ENCODE measurements at places on chromosomes 7 and 10.

GRCh38 chr10:124107072-124107471 lies 13.7 kb upstream of the CHST15 start:
- no peak for DNase-seq

- no peak for DNase-seq
Observed at GRCh38 chr7:87498893-87499292, 23.4 kb upstream of the ABCB4 start.

DNA sequence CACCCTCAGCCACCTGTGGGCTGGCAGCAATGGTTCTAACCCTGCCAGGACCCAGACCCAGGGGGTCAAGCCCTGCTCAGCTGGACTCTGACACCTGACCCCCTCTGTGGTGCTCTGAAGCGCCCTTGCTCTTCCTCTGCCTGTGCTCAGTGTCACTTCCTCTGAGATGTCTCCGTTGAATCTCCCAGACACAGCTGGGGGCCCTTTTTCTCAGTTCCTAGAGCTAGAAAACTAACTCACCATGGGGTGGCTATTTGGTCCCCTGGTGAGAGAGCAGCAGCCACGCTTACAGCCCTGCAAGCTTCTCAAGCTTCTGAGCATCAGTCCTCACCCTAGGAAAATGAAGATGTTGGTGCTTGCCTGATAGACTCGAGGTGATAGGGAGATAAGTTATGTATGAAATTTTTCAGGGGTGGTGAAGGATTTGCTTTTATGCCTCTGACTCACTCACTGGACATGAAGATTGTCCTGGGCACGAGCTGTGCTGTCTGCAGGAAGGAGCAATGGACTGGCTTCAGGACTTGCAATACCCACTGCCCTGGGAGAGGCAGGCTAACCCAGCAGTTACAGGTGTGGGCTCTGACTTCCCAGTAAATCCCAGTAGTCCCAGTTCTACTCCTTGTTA lies 29.6 kb downstream of the COL13A1 start:
- peak; percentile 16 for DNase-seq

GRCh38 chr7:50152486-50152885 lies 59.4 kb upstream of the ZPBP start:
- DNase-seq = no peak

GRCh38 chr7:18352339-18353255 lies 143.0 kb upstream of the HDAC9 start:
- peak; percentile 71 for DNase-seq

GRCh38 chr10:128914681-128915080 lies 552.4 kb upstream of the MGMT start:
- DNase-seq = no peak

- no peak for DNase-seq
Observed at GRCh38 chr10:123348691-123349572, 194.7 kb downstream of the BUB3 start.

- no peak for DNase-seq
Observed at GRCh38 chr7:113000316-113001020, 86.2 kb downstream of the GPR85 start.

DNA sequence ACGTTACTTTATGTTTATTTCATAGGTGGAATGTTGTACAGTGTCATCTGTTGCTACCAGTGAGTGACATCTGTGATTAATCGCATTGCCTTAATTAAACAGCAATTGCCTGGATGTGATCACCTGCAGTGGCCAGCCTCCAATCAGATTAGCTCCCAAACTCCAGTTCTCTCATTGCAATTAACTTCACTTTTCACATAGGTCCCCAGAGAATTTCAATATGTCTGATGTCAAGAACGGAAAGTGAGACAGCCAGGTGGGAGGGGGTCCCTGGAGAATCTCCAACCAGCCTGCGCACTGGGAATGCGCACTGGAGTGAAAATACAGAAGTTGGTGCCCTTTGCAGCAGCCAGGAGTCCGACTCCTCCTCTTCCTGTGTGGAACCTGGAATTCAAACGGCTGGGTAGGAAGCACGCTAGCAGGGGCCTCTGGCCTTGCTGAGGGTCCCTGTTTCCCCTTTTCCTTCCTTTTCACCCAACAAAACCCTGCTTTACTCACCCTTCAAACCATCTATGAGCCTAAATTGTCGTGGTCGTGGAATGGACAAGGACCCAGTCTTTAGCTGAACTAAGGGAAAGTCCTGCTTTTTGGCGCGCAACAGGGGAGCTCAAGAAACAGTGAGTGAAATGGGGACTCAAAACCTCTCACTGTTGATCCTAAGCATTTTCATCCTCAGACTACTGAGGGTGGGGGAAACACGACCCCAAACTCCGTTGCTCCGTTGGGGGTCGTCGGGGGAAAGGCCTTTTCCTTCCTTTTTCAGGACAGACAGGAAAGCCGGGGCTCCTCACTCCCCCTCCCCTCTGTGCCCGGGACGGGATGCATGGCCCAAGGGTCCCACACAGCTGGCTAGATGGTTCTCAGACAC lies 1355.5 kb upstream of the LRRTM3 start:
- DNase-seq = peak; percentile 49

- DNase-seq = no peak
Observed at GRCh38 chr7:137476937-137477336, 133.4 kb upstream of the PTN start.

DNA sequence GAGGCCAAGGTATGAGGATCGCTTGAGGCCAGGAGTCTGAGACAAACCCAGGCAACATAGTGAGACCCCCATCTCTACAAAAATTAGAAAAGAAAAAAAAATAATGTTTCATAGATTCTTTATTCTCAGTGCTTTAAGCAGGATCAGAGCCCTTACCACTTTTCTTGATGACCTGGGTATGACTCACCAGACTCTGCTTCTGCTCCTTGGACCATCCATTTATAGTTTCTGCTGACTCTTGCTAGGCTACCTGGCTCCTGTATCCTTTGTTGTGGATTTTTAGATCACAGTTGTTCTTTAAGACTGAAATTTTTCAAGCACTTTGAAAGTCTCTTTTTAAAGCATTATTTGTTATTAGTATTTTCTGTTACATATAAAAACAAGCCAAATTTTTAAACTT lies 411.1 kb downstream of the GFRA1 start:
- DNase-seq = peak; percentile 74

DNA sequence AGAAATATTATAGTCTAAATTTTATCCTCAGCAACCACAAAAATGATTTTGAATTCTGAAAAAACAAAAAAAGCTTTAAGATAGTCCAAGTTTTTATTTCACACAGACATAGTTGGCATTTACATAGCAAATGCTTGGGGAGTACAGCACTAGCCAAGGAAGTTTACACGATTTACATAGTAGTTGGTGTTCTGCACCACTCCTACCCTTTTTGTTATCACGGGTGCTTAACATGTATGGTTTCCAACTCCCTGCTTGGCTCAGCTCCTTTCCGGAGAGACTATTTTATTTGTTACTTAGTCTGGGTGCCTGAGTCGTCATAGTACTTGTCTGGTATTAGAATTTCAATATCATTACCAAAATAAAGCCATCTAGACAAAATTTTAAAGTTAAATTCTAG lies 8.8 kb upstream of the GHRHR start:
- no peak for DNase-seq

- DNase-seq = no peak
Observed at GRCh38 chr10:131145756-131146155, 165.8 kb downstream of the TCERG1L start.

DNA sequence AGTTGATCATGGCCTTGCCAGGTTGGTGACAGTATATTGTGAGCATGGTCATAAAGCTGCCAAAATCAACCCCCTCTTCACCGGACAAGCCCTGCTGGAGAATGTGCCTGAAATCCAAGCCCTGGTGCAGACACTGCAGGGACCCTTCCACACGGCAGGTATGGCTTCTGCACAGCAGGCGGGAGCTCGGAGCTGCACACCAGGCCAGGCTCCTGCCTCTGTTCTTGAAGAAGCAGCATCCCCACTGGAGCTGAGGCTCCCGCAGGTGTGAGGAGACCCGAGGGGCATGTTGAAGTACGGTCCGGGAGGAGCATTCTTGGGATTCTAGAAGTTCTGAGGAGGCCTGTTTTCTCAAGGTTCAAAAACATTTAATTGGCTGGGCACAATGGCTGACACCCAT lies 12.7 kb downstream of the DHTKD1 start:
- DNase-seq = no peak

DNA sequence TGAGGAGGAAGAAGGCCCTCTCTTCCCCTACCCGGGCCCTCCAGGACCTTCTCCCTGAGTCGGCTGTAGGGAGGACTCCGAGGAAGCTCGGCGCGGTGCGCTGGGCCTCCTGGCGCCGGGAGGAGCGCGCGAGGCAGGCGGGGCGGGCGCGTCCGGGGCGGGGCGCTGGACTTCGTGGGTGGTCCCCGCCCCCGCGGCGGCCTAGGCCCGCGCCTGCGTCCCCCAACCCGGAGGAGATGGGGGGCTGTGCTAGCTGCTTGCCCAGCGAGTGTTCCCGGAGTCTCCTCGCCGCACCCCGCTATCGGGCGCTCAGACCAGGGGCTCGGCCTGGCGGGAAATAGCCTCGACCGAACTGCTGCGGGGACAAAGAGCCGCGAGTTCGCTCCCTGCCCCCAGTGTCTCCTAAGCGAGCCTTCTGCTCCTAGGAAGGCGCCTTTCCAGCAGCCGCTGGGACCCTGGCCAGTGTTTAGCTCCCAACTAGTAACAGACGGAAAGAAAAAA lies 19.2 kb upstream of the SMO start:
- DNase-seq = no peak

DNA sequence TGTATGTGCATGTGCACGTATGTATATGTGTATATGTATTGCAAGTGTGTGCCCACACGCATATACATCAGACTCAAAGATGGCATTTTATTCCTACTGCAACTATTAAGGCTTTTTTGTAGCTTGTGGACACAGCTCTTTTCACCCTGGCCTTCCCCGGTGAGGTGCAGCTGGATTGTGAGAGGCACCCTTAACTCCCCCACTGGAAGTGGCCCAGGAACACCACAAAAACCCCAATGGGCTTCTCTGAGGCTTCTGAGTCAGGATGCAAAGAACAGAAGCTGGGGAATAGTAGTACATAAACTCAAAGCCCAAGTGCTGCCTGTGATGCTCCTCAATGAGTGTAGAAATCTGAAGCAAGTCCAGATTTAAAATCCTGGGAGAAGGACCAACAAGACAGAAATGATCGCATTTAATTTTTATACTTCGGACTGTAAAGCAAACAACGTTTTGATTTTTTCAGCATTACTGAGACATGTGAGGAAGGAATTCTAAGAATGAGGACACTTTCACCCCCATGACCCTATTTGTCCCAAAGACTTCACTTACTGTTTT lies 369.2 kb upstream of the MGMT start:
- no peak for DNase-seq

- no peak for DNase-seq
Observed at GRCh38 chr10:78904196-78904595, 164.6 kb upstream of the ZMIZ1 start.

- DNase-seq = peak; percentile 42
Observed at GRCh38 chr10:97759158-97759887, 12.5 kb downstream of the SFRP5 start.

GRCh38 chr7:3210531-3210930 lies 90.5 kb upstream of the SDK1 start:
- no peak for DNase-seq

DNA sequence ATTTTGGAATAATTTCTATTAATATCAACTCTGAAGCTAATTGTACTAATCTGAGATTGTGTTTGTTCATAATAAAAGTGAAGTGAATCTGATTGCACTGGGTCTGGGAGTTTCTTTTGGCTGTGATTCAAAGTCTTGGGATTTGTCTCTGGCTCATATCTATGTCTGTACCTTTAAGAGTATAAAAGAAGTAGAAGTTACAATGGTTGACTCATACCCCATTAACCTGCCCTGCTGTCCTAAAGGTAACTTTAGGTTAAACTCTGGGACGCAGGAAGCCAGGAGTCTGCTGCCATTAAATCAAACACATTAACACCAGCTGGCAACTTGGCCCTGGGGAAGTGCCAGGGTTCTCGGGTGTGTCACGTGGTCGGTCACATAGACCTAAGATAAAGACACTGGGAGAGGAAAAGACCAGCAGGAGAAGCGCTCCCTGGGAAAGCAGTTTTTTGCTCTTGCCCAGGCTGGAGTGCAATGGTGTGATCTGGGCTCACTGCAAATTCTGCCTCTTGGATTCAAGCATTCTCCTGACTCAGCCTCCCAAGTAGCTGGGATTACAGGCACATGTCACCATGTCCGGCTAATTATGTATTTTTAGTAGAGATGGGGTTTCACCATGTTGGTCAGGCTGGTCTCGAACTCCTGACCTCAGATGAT lies 17.8 kb downstream of the SCD start:
- DNase-seq = peak; percentile 94

- no peak for DNase-seq
Observed at GRCh38 chr7:64626083-64626469, 39.9 kb upstream of the ZNF107 start.

- DNase-seq = peak; percentile 35
Observed at GRCh38 chr7:149147752-149148653, 750 bp downstream of the ZNF398 start.

DNA sequence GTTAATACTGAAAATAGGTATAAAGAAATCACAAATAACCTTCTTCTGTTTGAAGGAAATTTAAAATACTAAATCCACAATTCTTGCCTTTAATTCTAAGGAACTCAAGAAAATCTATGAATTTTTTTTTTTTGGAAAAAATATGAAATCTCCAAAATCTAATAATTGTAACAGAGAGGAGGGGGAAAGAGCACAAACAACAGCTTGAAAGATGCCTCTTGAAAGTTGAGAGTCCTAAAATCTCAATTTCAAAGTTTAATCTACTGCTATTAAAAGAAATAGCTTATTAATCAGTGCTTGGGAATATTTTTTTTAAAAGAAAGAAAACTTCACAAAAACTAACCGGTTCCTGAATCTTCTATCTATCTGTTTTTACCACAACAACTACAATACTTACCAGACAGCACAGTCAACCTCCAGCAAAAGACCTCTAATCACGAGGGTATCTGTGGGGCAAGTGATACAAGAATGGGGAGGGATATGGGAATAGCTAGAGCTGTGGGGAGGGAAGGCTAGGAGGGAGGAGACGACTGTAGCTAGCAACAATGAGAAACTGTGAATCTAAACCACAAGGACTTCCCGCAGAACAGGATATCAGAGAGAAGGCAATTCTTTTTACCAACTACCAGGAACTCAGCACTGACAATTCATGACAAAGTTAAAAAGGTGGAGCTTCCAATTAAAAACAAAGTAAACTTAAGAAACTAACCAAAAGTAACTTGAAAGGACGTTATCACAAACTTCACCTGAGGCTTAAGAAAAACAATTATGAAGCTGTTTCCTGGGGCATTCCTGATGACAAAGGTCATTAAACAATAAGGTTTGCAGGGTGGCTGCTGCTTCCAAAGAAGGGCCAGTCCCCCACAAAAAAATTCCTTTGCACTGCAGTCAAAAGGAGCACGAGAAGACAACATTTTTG lies at the start of gene USP54:
Gene USP54, minus strand, starts transcription at position 462 of the 919 bp plus-strand sequence. CDS start 15,684 bp downstream, outside the sequence.
- DNase-seq = peak; percentile 86

DNA sequence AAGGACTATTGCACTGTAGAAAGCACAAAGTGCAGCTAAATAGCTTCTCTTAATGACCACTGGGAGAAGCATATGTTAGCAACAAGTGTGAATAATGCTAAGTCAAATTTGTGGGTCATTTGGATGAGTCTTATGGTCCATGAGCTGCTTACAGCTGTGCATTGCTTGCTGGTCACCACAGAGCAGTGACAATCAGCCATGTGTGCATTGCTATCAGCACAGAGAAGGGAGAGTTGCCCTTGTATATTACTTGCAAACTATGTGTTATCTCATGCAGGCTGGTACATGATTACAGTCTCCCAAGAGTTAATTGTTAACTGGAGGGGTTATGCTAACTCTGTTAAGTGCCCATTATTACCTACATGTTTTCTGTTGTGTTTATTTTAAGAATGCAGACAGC lies 25.7 kb downstream of the MRPS33 start:
- DNase-seq = no peak

GRCh38 chr7:151376218-151376902 lies 33.5 kb downstream of the WDR86 start:
- no peak for DNase-seq

GRCh38 chr10:4201866-4202825 lies 417.1 kb upstream of the KLF6 start:
- no peak for DNase-seq

- no peak for DNase-seq
Observed at GRCh38 chr7:2978408-2978807, 65.3 kb downstream of the CARD11 start.
